ENCODE measurements at places on chromosomes 11 and 22. TPM values are rescaled to one million over a fixed set of nuclear protein-coding genes. Genes with fewer than 3 reads are reported as not detected.

DNA sequence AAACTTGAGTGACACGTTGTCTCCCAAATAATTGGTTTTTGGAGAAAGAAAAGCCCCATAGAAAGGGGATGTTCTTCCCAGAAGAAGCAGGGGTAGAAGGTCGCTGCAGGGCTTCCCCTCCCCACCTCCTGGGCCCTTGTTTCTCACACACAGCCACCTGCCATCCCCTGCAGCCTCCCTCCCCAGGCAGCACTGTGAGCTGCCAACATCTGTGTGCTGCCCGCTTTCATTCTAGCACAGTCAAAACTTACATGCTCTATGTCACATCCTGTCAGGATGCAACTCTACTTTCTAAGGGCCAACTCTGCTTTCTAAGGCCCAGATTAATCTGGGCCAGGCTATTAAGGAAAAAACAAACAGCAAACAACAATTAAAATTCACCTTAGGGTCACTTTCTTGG lies 309.4 kb upstream of the ZC3H12C start:
- DNase-seq = peak; percentile 21

- DNase-seq = no peak
Observed at GRCh38 chr11:127803755-127804154, 783.6 kb downstream of the ETS1 start.

DNA sequence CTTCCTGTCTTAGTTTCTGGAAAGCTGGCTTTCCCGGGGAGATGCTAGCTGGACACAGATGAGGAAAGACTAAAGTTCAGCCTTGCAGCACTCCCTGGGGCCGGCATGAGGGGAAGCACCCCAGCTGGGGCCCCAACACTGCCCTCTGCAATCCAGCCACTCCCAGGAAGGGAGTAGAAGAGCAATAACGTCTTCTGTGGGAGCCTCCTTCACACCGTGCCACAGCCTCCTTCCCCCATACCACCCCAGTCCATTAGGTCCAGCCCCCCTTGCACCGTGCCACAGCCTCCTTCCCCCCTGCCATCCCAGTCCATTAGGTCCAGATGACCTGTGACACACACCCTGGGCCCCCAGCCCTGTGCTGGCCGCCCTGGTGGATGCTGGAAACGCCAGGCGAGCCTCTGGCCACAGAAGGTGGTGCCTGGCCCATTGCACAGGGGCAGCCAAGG lies 44.1 kb upstream of the PRDM11 start:
- DNase-seq = no peak

- DNase-seq = no peak
Observed at GRCh38 chr11:10692531-10693115, 932 bp downstream of the IRAG1 start.

EEF1G gene
- total RNA-seq = 1,060 TPM

WT1 gene
- total RNA-seq = 1.4 TPM

KRTAP5-11 gene
- total RNA-seq = not detected

OR8D4 gene
- total RNA-seq = not detected

ART1 gene
- not detected for total RNA-seq

SCGB1D2 gene
- not detected for total RNA-seq

All from right cardiac atrium (tissue), 5 donors.